ENCODE measurements at places on chromosomes 6 and 20.

DNA sequence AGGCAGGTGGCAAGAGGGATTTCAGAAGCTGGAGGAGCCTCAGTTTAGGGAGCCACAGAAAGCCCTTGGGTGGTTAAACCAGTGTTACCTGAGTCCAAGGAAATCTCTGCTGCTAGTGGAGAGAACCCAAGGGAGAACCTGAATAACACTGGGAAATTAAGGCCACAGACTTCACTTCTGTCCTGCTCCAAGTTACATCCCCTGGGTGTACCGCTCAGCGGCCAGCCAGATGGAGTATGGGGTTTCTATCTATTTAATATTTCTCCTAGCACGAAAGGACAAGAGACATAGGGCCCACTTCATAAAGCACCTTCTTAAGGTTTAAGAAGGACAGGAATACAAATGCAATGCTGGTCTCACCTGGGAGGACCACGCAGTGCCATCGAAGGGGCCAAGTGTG is 5.8 kb upstream of the CNKSR3 start:
- no peak for DNase-seq

DNA sequence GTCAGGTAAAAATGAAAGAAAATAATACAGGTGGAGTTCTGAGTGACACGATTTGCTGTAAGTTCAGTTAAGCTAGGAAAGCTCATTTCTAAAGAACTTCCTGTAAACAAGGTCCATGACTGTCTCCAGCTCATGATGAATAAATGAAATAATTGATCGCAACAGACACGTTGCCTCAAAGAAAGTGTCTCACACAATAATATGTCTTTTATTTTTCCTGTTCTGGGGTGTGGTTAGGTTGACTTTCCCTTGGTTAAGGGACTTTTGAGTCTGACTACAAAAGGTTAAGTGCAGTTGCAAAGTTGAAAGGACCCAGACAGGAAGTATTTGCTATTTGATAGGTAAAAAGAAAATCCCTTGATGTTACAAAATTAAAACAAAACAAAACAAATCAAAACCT is 304.2 kb upstream of the PRDM1 start:
- DNase-seq: no peak

GRCh38 chr6:135576055-135576454 is 78.5 kb upstream of the AHI1 start:
- DNase-seq: peak; percentile 49

- no peak for DNase-seq
Measured at GRCh38 chr6:44105993-44106740, 21.1 kb downstream of the MRPL14 start.

- no peak for DNase-seq
Measured at GRCh38 chr6:157539421-157539822, 158.4 kb downstream of the ZDHHC14 start.

DNA sequence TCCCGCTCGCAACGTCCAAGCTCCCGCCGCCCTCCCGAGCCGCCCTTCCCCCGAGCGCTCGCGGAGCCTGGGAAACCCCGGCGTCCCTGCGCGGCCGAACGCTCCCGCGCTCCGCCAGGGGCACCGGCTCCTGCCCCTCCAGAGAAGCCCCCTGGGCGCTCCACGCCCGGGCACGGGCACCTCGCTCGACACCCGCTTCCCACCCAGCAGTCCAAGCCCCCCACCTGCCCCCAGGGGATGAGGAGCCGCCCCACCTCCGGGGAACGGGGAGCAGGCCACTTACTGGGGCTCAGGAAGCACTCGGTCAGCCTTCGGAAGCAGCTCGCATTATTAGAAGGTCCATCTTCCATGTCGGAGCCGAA is 1.4 kb downstream of the PDE10A start:
- no peak for DNase-seq

DNA sequence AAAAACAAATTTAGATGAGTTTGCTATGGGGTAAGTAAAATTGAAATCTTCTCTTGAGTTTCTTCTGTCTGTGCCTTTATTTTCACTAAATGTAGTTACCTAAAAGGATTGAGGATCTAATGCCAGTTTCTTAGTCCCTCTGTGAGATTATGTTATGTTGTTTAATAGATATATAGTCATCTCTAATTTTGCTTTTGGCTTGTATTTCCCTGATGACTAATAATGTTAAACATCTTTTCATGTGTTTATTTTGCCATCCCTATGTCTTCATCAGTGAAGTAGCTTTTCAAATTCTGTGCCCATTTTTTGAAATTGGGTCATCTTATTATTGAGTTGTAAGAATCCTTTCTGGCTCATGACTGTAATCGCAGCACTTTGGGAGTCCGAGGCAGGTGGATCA is 13.7 kb downstream of the QRSL1 start:
- DNase-seq: peak; percentile 3

DNA sequence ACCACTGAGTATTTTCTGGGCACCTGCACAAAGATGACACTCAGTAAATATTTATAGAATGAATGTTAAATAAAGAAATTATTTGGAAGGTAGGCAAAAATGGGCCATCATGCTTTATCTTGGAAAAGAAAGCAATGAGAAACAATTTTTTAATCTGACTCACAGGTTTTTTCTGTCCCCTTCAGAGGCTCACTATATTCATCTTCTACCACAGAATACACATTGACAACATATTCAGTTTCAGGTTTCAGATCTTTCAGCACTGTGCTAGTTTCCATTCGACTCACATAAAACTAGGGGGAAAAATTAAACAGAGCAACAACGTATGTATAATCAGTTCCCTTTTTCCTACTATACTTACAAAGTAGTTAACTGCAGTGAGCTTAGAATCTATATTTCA is 58.3 kb downstream of the COL12A1 start:
- DNase-seq: no peak

GRCh38 chr20:36251426-36251825 is 15.1 kb downstream of the AAR2 start:
- no peak for DNase-seq

- no peak for DNase-seq
Measured at GRCh38 chr6:3596766-3597165, 139.9 kb upstream of the SLC22A23 start.

DNA sequence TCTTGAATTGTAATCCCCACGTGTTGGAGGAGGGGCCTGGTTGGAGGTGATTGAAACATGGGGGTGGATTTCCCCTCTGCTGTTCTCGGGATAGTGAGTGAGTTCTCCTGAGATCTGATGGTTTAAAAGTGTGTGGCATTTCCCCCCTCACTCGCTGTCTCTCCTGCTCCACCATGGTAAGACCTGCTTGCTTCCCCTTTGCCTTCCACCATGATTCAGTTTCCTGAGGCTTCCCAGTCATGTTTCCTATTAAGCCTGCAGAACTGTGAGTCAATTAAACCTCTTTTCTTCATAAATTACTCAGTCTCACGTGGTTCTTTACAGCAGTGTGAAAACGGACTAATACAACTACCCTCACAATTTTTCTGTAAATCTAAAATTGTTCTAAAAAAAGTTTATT is 26.8 kb upstream of the FAM184A start:
- no peak for DNase-seq

GRCh38 chr20:49915118-49915379 is 280 bp downstream of the SPATA2 start:
- DNase-seq: no peak

- DNase-seq: no peak
Measured at GRCh38 chr6:121347484-121347883, 13.2 kb upstream of the TBC1D32 start.

DNA sequence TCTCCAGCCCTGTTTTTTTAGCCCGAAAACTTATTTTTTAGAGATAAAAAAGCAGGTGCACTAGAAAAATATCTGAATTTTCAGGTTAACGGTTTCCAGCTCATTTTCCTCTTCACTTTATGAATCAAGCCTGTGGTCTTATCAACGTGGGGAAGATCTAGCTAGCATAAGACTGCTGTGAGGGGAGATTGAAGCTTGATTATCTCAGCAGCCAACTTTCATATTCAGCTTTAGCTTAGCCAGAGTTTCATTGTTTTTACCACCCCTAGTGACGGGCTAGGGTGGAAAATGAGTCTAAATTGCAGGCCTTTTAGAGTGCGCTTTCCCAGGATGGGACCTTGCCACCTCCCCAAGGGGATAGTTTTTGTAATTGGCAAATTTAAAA is 11.9 kb upstream of the RBM38 start:
- DNase-seq: no peak

DNA sequence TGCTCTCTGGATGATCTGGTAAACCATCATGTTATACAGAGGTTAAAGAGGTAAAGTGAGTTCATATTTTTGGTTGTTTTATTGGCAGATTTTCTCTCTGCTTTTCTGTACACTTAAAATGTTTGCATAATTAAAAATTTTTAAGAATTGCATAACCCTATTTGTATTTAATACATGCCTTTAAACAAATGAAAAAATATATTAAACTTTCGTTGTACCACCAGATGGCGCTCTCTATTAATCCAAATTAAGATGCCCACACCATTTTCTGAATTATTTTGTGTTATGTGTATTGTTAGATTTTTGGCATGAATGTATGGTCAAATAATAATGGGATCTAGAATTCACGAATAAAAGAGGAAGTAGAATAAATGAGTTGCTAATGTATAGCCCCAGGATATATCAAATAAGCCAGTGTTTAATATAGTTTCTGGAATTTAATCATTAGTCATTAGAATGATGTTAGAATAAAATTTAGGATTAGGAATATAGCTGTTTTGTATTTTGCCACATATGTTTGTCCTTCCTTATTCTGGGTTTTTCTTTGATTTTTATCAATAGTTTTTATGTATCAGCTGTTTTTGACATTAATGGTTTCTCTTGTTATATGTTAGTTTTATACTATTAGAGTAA is 38.9 kb downstream of the SMAP1 start:
- peak; percentile 79 for DNase-seq

- DNase-seq: no peak
Measured at GRCh38 chr20:5279661-5280060, 37.1 kb downstream of the PROKR2 start.

GRCh38 chr20:1122388-1123315 is 4.2 kb downstream of the PSMF1 start:
- DNase-seq: peak; percentile 61

GRCh38 chr6:33797626-33798342 is 6.0 kb downstream of the MLN start:
- no peak for DNase-seq

GRCh38 chr20:61974357-61974665 is 91.4 kb downstream of the TAF4 start:
- no peak for DNase-seq

DNA sequence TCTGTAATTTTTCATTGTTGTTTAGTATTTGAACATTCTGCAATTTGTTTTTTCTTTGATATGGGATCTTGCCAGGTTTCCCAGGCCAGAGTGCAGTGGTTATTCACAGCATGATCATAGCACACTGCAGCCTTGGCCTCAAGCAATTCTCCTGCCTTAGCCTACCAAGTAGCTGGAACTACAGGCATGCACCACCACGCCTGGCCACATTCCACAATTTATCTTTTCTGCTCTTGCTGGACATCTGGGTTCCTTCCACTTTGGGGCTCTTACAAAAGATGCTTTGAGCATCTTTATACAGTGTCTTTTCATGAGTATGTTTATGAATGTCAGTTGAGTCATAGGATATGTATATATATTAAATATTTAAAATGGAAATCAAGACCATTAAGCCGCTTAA is 42.0 kb downstream of the PGM3 start:
- DNase-seq: no peak

GRCh38 chr6:170421921-170422320 is 115.4 kb downstream of the FAM120B start:
- DNase-seq: no peak

GRCh38 chr6:76914737-76915136 is 548.6 kb downstream of the HTR1B start:
- DNase-seq: no peak

DNA sequence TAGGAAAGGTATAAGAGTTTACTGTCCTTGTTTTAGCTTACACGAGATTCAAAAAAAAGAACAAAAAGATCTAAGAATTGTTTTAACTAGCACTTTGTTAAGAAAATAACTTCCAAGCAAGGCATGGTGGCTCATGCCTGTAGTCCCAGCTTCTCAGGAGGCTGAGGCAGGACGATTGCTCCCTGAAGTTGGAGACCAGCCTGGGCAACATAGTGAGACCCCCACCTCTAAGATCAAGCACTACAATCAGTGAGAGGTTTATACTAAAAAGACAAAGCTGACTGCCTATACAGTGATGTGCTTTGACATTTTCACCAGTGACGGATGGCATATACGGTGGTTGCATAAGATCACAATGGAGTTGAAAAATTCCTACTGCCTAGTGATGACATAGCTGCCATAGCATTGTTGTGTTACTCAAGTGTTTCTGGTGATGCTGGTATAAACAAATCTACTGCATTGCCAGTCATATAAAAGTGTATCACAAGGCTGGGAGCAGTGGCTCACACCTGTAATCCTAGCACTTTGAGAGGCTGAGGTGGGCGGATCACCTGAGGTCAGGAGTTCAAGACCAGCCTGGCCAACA is 68.6 kb downstream of the B4GALT5 start:
- peak; percentile 49 for DNase-seq

- DNase-seq: no peak
Measured at GRCh38 chr6:5704708-5705107, 302.0 kb downstream of the NRN1 start.

DNA sequence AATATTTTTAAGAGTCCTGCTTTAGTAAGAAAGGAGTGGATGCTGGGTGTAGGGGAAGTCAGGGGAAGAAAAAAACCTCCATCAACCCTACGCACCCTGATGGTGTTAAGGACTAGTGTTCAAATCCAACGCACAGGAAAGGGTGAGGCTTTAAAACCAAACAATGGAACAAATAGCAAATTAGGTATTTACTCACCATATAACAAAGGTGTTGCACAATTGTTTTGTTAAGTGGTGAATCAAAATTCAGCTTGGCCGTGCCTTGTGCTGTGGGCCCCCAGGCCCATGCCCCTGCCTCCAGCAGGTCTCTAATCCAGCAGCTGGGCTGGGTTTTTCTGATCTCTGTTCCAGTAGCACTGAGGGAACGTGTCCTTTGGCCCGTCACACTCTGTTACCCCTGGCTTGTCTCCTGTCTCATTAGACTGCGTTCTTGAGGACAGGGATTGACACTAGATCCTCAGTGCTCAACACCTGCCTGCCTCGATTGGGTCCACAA is 11.8 kb downstream of the FAM83D start:
- no peak for DNase-seq

GRCh38 chr20:36311141-36311853 is 5.2 kb downstream of the DLGAP4 start:
- DNase-seq: peak; percentile 9
